Adipose tissue (tissue), 3 donors: ENCODE measurements at places on chromosomes 6 and 20. TPM values are rescaled to one million over a fixed set of nuclear protein-coding genes. Genes with fewer than 3 reads are reported as not detected.

The CDK5RAP1 gene
- polyA plus RNA-seq = 21.3 TPM

The HUS1B gene
- polyA plus RNA-seq = 0.64 TPM

The TTBK1 gene
- not detected for polyA plus RNA-seq

The XKR7 gene
- under 0.01 TPM for polyA plus RNA-seq

The HLA-DMA gene
- polyA plus RNA-seq = 70.0 TPM

The FABP7 gene
- not detected for polyA plus RNA-seq

The SYNDIG1 gene
- polyA plus RNA-seq = not detected

The PABPC1L gene
- 24.7 TPM for polyA plus RNA-seq

The TMEM217 gene
- 2.6 TPM for polyA plus RNA-seq

The RAB32 gene
- 8.1 TPM for polyA plus RNA-seq

The OOEP gene
- not detected for polyA plus RNA-seq

The TNXB gene
- 65.0 TPM for polyA plus RNA-seq

The PRSS16 gene
- 32.4 TPM for polyA plus RNA-seq

The ISM1 gene
- polyA plus RNA-seq = 3.6 TPM

The TRDN gene
- polyA plus RNA-seq = 0.07 TPM

The NTSR1 gene
- polyA plus RNA-seq = 0.05 TPM

The SLX4IP gene
- polyA plus RNA-seq = 1.6 TPM

The TTPAL gene
- 12.6 TPM for polyA plus RNA-seq

The OR2H2 gene
- not detected for polyA plus RNA-seq

The RNF182 gene
- 0.16 TPM for polyA plus RNA-seq

The ELOVL2 gene
- 0.79 TPM for polyA plus RNA-seq

The NINL gene
- 4.3 TPM for polyA plus RNA-seq

The ZC2HC1B gene
- not detected for polyA plus RNA-seq

The PROCR gene
- 16.1 TPM for polyA plus RNA-seq

The TFAP2B gene
- polyA plus RNA-seq = 0.01 TPM

The MOCS3 gene
- 2.6 TPM for polyA plus RNA-seq
